KBM-7 (cell line): ENCODE measurements at places on chromosomes 2 and 18.

DNA sequence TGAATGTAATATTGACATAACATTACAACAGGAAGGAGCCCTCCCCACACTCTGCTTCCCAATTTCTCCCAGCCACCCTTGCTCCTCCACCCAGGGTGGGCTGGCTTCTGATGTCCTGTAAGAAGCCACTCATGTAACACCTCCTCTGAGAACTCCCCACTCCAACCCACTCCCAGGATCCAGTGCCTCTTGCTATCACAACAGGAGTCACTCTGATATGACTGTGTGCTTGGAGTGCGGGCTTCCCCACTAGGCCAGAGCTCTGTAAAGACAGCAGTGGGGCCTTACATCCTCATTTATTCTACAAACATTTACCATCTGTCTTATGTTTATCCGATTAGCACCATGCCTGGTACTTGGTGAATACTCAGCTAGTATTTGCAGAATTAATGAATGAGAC is 65.1 kb downstream of the PTGR3 start:
- DNase-seq = no peak

- DNase-seq = no peak
Measured at GRCh38 chr18:69000366-69000765, 202.5 kb downstream of the CCDC102B start.

GRCh38 chr18:13232971-13233786 is 14.6 kb downstream of the LDLRAD4 start:
- no peak for DNase-seq

DNA sequence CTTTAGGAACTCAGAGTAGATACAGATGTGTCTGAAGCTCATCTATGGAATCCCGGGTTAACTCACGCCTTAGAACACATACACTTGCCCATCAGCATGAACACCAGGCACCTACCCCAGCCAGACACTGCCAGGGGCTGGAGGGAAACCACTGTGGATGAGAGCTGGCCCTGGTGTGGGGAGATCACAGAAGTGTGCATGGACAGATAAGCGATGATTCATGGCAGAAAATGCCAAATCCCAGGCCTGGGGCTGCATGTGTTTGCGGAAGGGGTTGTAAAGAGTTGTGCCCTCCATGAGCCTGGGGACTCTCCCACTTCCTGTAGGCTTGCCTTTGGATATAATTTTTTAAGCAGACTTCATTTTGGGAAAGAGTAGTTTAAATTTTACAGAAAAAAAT is 193.4 kb downstream of the FHOD3 start:
- no peak for DNase-seq
